Stimulated activated CD8-positive, alpha-beta memory T cell treated with anti-CD3 and anti-CD28 coated beads, Interleukin-2, amount 100 ng/mL, for 48 hours (primary cell): ENCODE measurements at places on chromosomes 2 and 18.

DNA sequence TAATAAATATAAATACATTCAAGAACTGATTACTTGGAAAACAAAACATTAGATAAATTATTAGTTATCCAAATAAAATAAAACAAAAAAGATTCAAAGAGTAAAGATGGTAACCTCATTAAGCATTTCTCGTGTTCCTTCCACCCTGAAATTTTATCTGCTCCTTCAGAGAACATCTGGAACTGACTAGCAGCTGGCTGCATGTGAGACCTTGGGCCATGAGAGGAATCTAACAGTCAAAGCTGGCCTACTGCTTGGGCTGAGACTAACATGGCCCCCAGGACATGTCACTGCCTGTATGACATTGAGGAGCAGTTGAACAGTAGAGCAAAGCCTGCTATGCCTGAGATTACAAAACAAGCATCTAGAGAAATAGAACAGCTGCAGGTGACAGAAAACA, 208.5 kb upstream of the ZSWIM2 start:
- no peak for DNase-seq

- no peak for DNase-seq
These were observed 101.2 kb upstream of the GALNT13 start for GRCh38 chr2:153770359-153770991.

DNA sequence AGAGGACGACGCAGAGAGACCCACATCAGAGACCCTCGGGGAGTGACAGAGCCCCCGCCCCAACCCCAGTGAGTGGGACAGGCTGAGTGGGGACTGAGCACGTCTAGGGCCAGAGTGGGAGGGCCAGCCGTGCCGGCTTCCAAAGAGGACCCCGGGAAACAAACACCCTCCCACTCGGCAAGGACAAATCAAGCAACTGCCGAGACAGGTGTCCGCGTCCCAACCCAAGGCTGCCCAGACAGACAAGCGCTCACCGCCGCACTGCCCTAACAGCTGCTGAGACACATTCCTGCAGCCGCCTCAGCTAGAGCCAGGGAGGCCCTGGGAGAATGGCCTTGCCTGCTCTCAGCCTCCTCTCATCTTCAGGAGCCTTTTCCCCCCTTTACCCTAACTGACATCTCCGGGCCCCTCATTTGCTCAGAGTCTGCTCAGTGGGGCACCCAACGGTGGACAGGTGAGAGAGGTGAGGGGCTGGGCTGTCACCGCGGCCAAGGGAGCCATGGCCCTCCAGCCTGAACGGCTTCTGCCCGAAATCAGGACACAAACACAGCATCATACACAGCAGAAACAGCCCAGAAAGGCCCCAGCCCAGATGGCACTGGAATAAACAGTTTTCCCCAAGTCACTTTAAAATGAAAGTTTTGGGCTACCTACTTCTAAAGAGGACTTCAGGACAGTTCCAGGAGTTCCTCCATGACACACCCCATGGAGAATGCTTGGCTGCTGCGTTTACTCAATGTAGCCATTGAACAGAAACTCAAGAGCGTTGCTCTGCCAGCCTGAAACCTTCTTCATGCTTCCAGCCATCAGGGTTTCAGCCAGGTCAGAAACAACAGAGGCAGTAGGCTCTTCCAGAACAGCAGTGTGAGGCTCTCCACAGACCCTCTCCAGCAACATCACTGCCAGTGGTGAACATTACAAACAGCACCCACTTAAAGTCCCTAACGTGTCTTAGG, 23.6 kb downstream of the SLC66A2 start:
- DNase-seq, result no peak

- no peak for DNase-seq
These were observed 923.7 kb downstream of the SLC4A3 start for GRCh38 chr2:220550995-220551700.

GRCh38 chr2:23661276-23662050, 265.5 kb downstream of the ATAD2B start:
- no peak for DNase-seq

DNA sequence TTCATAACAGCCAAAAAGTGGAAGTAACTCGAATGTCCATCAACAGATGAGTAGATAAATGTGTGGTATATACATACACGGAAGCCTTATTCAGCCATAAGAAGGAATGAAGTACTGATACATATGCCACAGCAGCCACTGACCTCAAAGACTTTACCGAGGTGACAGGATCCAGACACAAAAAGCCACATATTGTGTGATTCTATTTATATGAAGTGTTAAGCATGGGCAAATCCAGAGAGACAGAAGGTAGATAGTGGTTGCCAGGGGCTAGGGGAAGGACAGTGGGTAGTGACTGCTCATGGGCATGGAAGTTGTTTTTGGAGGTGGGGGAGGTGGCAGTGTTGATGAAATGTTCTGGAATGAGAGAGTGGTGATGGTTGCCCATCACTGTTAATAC, 33.9 kb downstream of the ZAP70 start:
- DNase-seq, result no peak

DNA sequence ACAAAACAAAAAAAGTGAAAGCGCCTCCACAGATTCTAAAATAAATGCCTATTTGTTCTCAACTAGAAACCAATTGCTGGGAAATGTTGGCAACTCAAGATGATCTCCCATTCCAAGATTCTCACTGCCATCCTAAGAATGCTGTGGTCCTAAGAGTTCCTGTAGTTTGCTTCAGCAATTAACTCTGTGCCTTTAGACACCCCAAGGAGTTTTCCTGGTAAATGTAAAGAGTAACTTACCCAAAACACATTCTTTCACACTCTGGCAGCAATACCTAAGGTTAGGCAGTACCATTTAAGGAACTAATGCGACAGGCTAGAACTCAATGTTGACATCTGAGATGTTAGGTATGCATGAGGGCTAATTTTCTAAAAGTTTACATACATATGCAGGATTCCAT, 58.8 kb upstream of the TANK start:
- no peak for DNase-seq

- no peak for DNase-seq
These were observed 139.9 kb upstream of the MAPRE2 start for GRCh38 chr18:34901299-34901698.

DNA sequence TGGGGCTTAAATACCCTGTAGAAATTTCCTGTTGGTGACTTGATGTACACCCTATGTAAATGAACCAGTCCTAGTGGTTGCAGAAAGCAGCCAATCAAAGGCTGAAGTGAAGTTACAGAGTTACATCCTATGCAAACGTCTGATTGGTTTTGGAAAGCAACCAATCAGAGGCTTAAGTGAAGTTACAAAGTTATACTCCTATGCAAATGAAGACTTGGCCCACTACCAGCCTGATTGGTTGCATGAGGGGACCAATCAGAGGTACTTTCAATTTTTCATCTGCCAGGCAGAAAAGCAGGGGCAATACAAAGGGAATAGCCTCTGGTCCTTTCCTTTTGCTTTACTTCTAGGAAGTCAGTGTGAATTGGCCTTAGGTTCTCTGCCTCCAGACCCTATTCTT, 13.6 kb upstream of the ZNF397 start:
- DNase-seq, result no peak
